Activated T-cell treated with anti-CD3 and anti-CD28 coated beads for 48 hours (primary cell): ENCODE measurements at places on chromosomes 1 and 21.

GRCh38 chr1:27428316-27429028 is 36.0 kb downstream of the GPR3 start:
- peak; percentile 15 for DNase-seq

- DNase-seq, result peak; percentile 21
Measured at GRCh38 chr1:6033986-6034749, 11.5 kb upstream of the KCNAB2 start.

DNA sequence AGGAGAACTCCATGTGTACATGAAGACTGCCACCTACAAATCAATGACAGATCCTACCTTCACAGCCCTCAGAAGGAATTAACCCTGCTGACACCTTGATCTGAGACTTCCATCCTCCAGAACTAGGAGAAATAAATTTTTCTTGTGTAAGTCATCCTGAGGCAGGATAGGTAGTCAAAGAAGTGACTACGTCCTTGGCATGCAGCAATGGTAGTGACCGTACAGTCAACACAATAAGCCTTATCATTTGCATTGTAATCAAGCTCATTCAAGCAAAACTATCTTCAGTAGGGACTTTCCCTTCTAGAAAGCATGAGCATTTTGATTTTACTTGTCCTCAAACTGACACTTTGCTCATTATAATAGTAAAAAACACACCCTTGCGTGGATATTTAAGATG is 64.0 kb upstream of the KCNK1 start:
- no peak for DNase-seq

DNA sequence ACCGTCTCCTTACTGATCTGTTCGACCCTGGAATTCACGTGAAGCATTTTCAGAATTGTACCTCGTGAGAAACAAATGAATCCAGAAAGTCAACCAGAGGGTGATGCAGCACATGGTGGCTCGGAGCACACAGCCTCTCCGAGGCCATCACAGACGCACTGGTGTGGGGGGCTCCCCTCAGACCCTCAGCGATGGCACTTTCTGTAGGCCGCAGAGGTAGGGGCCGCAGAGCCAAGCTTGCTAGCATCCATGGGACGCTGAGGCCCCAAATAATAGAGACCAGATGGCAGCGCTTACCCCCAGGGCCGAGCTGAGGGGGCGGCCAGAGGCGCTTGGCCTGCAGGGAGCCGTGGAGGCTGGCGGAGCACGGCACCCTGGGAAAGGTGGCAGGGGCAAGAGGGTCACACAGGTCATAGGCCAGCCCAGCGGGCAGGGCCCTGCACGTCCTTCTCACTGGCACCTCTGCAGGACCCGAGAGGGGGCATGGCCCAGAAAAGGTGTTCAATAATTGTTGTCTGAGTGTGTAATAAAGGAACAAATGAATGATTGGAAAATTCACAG is 28.1 kb upstream of the COL6A2 start:
- no peak for DNase-seq

DNA sequence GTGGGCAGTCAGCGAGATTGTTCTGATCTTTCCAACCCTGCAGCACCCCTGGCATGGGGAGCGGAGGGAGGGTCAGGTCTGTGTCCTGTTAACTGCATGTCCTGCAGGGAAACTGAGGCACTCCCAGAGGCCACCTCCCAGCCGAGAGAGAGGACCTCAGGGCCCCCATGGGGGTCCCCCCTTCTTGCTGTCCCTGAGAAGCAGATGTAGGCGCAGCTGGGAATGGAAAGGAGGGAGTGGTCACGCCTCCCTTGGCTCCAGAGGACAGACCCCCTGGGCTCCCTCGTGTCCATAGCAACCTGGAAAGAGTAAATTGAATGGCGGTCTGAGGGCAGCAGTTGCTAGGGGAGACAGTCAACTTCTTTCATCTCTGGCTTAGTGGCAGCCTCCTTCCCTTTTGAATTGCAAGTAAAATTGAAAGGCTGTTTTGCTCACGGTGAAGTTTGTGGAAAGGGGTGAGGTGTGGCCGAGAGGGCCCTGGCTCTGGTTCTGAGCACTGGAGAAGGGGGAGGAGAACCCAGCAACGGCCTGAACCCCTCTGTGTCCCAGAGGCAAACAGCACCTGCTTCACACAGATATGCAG is 4.9 kb downstream of the CROCC start:
- DNase-seq, result no peak

- DNase-seq, result no peak
Measured at GRCh38 chr1:85325920-85326319, 49.5 kb upstream of the BCL10 start.

DNA sequence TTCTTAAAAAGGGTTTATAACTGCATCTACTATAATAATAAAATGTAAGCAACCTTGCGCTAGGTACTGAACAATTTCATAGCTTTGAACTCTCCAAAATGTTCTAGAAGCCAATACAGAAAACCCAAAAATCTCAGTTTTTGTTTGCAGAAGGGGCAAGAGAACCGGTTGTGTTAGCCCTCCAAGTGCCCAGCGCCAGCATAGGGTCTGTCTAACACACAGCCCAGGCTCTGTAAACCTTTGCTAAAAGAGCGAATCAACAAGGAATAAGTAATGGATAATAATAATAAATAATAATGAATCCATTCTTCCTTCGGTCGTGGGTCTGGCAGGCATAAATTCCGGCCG is 333 bp upstream of the CHAF1B start:
- DNase-seq, result no peak

- no peak for DNase-seq
Measured at GRCh38 chr21:44765231-44766013, 36.2 kb downstream of the UBE2G2 start.

- no peak for DNase-seq
Measured at GRCh38 chr1:59593798-59594790, 220.7 kb upstream of the HOOK1 start.

GRCh38 chr1:247935781-247936180 is 11.1 kb downstream of the OR2AJ1 start:
- no peak for DNase-seq

DNA sequence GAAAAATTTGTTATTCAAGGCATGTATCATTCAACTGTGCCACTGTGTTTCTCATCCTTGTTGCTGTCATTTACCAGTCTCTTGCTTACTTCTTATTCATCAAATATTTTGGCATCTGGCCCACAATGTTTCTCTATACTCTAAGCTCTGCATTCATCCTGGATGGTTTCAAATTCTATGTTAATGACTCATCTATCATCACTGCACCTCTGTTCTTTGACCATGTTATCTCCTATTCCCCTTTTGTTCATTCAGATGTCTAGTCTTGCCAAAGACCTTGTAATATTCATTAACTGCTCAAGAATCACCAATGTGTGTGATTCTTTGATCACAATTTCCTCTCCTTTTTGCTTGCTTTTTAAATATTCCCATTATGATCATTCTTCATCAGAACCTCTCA is 54.6 kb upstream of the PRKACB start:
- DNase-seq, result no peak

GRCh38 chr1:84762664-84763063 is 72.4 kb upstream of the SSX2IP start:
- DNase-seq, result no peak

GRCh38 chr1:93275634-93276295 is 69.9 kb upstream of the DR1 start:
- DNase-seq, result no peak

- no peak for DNase-seq
Measured at GRCh38 chr1:204032642-204033235, 40.2 kb upstream of the SOX13 start.

DNA sequence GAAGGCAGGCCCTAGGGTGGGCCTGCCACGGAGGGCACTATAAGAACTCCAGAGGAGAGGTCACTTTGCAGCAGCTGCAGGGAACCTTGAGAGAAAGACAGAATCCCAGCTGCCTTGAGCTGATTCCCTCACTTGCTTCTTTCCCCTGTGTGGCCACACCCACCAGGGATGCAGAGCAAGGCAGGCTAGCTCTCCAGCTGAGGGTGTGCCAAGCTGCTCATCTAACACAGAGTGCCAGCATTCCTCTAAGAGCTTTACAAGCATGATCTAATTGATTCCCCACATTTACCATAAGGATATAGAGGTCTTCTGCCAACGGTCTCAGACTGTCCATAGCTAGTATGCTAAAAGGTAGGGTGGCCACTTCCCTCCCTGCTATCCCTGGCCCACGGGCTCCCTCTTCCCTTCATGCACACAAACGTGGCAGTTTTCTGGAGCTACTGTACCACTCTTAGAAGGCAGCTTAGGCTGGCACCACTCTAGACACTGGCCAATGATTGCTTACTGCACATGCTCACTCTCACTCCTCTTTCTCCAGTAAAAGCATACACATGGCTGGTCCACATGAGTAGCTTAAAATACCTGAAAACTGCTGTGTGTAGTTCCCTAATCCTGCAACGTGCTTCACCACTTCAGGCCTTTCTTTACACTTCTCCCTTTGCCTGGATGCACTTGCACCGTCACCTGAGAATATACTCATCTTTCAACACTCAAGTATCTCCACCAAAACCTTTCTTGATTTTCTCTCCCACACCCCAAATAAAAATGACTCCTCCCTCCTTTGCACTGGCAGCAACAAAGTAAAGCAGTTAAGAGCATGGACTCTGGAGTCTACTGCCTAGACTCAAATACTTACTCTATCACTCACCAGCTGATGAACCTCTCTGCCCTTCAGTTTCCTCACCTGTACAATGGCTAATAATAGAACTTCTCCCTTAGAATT is 57.7 kb downstream of the DMAP1 start:
- no peak for DNase-seq

- peak; percentile 71 for DNase-seq
Measured at GRCh38 chr1:83860490-83861221, 138.3 kb downstream of the TTLL7 start.

DNA sequence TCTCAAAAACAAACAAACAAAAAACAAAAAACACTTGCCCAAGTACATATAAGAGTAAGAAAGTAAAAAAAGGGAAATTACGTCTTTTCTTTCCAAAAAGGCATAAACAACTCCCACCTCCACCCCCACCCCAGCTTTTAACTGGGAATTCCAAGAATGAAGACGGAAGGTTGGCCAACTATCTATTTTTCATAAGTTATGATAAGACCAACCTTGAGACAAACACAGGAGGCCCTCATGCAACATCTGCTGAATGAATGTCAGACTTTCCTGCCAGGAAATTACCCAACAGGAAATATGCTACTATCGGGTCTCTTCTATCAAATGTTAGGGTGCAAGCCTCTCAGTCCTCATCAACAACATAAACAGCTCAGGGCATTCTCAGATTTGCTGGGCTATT is 1.9 kb downstream of the BSDC1 start:
- DNase-seq, result no peak

GRCh38 chr1:46623743-46624644 is 7.4 kb upstream of the MOB3C start:
- DNase-seq, result no peak

DNA sequence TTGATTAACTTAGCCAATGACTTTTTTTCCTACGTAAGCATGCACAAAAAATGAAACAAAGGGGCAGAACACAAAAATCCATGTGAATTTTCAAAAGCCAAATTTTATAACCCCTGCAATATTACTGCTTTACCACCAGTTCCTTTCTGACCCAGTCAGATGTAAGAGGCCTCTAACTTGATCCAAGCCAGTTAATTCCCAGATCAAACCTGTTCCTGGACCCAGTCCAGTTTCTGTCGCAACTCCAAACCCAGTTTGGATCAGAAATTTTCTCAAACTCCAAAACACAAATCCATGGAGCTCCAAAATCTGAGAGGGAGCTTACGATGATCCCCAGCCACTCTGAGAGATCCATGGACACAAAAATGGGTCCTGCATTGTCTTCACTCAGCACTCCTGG is 7.8 kb upstream of the ZYG11A start:
- no peak for DNase-seq

GRCh38 chr1:110551278-110551809 is 32.4 kb upstream of the KCNA10 start:
- DNase-seq, result no peak

DNA sequence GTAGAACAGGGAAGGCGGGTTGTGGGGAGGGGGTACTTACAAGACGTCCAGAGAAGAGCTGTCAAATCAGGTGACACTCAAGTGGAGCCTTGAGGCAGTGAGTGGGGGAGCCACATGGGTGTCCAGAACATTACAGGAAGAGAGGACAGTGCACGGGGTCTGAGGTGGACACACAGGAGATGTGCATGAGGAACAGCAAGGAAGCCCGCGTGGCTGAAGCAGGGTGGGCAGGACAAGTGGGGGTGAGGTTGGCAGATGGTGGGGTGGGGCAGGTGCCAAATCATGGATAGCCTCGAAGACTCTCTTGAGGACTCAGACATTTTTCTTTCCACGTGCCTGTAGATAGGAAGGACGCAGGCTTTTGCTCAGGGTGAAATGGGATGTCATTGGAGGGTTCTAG is 921 bp downstream of the SMPDL3B start:
- DNase-seq, result no peak

DNA sequence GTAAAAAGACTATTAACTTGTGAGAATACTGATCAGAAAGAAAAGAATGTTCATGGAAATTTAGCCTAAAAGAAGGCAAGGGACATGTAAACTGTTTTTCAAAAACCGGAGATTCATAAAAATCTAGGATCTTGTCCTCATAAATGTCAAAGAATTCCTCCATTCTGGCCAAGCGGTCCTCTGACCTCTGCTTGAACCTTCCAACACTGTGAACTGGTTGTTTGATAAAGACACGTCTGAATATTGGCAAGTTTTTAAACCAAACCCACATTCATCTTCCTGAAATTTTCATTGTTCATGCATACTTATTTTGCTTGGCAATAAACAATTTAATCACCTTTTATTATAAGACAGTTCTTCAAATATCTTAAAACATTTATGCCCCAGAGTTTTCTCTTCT is 19.8 kb downstream of the ASPM start:
- DNase-seq, result no peak

DNA sequence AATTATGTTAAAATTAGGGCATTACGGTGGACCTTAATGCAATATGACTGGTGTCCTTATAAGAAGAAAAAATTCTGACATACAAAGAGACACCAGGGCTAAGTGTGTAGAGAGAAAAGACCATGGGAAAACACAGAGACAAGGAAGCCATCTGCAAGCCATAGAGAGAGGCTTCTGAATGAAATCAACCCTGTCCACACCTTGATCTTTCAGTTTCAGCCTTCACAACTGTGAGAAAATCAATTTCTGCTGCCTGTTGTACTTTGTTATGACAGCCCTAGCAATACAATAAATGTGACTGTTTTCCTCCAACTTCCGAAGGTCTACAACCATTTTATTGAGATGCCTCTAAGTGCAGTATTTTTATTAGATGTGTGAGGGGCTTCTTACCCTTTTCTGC is 1407.2 kb downstream of the MRPL39 start:
- no peak for DNase-seq

DNA sequence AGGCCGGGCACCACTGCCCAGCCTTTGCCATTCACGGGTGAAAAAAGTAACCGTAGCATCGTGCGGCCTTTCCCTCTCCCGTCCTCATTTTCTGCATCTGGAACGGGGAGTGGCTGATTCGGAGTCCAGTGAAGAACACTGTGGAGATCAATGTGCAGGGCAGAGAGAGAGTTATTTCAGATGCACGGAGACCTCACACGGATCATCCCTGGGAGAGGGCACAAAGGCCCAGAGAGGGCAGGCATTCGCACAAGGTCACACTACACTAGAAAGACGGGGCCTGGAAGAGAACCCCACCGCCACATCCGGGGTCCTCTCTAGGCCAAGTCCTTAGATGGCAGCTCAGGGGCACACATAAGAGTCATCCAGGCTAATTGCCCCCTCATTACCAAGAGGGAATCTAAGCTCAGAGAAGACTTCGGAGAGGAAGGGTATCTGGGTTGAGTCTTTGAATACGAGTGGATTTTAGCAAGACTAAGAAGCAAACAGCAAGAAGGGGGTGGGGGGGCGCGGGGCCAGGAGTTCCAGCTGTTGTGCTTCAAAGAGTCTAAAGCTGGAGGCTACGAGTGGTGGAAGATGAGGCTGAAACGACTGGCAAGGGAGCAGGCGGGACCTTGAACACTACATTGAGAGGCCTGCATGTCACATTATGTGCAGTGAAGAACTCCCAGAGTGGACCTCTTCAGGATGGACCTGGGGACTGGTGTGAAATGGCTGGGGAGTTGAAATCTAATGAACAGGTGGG is 857 bp downstream of the GPX7 start:
- DNase-seq, result peak; percentile 10
